ENCODE measurements at places on chromosomes 1 and 21.

DNA sequence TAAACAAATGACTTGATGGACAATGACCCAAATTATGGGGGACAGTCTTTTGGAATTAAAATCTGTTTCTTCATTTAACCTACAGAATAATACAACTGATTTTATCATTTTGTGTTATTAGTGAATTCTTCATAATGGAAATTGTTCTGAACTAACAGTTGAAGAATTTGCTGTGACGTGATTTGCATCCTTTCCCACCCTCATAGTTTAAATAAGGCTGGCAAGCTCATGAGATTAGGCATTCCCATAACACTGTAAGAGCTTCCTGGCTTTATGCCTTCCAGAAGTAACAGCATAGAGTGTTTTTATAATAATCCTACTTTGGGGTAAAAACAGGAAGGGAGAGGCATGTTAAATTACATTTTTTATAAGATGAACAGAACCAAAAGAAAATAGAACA is 95.7 kb downstream of the ATP6V1G3 start:
- no peak for DNase-seq

DNA sequence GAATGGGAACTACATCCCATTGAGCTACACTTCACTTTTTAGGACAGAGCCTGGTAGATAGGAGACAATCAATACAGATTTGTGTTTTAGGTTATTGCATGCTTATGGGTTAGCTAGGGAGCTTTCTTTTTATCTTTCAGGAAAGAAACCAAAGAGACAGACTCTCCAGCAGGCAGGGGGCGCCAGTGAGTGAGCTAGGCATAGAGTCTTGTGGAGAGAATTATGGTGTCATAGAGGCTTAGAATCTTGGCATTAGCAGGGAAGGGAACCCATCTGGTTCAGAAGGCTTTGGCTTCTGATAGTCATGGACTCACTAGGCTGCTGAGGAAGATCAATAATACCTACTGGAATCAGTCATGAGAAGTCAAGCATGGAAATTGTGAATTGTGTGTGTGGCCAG is at the start of gene SMCP:
SMCP (plus strand) TSS at position 281 of the 400 bp plus-strand sequence. CDS start 6,101 bp downstream, outside the sequence.
- DNase-seq, result no peak

DNA sequence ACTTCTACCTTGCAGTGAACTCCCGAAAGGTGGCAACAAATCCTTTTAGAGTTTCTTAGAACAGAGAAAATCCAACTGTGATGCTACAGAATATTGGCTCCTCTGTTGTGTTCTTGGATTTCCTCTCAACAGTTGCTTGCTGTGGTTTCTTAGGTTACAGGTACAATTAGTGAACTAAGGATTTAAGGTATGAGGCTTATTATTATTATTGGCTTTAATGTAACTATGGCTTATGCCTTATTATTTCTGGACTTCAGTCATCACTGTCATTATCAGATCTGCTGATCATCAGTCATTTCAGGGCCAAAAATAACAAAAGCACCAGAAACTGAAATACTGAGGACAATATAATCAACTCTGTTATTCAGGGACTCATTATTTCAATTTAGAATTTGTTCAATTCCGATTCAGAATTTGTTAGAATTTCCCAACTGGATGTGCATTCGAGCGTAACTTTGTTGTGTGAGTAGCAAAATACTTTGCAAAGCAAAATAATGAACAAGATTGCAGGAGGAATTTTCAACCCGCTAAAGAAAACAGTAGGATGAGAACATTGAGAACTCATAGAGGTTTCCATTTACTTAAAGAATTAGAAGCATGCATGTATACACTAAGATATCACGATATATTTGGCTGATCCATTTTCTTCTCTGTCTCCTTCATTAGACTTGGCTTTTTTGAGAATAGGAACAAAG is 65.5 kb upstream of the AK4 start:
- no peak for DNase-seq

DNA sequence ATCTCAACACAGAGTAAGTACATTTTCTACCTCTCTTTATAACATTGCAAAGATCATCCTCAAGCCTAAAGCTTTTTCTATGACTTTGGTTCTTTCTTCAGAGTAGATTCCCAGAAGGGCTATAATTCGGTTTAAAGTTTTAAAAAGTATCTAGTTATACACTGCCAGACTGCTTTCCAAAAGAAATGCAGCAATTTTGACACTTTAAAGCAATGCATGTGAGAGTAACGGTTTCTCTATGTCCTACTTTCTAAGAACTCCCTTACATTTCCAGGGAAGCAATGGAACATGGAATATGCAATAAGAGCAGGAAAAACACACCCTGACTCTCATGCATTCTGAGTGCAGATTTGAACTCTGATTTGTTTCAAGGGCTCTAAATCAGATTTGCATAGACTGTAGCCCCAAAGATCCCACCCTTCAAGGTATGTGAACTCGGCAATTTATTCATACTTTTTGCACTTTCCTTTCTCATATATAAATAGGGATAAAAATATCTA is 331.6 kb downstream of the HHIPL2 start:
- DNase-seq, result no peak

DNA sequence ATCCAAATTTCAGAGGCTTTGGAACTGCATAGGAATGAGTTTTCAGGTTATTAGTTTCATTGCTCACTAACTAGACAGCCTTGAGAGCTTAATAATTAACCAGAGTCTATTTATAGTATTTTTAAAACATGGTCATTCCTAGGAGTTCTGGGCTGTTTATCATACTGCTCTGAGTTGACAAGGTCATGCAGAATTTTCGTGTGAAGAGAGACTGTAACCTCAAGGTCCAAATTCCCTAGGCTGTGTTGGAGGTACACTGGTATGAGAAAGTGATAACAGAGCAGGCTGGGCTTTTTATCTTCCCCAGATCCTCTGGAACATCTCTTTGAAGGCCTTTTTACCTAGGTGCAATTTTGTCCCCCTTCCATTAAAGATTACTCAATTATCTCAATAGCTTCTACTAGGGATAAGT is 736.3 kb downstream of the LTN1 start:
- no peak for DNase-seq

DNA sequence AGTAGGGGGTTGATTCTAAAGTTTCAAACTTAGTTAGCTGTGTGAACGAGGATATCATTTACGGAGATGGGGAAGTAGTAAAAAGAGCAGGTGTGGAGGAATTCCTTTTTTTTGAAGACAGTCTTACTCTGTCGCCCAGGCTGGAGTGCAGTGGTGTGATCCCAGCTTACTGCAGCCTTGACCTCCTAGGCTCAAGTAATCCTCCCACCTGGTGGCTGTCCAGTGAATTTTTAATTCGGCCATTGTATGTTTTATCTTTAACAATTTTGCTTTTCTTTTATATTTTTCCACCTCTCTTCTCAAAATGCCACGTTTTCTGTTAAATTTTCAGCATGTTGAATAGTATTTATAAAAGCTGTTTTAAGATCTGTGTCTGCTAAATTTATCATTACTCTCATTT is 12.3 kb upstream of the CENPF start:
- DNase-seq, result no peak

GRCh38 chr1:154466921-154467417 is 35.0 kb upstream of the TDRD10 start:
- DNase-seq, result no peak

GRCh38 chr1:209249785-209250440 is 333.6 kb upstream of the CAMK1G start:
- DNase-seq, result peak; percentile 23

DNA sequence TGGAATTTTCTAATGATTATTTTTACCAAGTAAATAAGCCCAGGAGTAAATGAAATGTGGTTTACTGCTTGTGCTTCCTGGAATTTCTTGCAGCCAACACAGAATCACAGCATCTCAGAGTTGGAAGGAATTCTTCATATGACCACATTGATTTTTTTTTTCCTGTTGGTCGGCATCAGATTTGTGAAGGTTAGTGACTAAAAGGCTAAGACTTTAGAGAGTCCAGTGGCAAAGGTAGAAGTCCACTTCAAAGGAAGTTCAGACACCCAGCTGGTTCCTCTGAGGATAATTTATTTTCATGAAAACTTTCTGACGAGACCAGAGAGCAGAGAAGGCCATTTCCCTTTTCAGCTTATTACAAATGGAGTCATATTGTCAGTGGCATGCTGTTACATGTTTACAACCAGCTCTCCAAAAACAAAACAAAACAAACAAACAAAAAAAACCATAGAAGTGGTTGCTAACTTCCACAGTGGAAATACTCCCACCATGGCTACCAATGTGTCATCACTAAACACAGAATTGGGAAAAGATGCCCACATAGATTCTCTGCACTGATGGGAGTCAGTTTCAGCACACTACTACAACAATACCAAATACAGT is 77.2 kb upstream of the CDC42BPA start:
- no peak for DNase-seq

- DNase-seq, result no peak
These were observed 2.1 kb upstream of the KIF21B start for GRCh38 chr1:201025571-201026002.

DNA sequence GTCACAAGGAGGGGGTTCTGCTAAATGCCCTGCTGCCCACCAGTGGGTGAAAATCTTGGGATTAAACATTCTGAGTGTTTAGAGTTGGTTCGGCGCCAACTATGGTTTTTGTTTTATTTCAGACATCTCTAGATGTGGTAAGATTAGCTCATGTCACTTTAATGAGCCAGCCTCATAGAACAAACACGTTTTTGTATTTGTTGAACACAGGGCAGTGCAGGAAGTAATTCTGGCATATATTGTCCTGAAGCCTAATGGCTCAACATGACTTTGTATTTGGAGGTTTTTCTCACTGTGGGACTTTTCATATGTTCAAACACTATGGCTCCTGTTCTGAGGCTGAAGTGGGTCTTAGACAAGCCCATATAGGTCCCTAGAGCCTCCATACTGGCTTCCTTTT is 107.8 kb downstream of the NGF start:
- no peak for DNase-seq

DNA sequence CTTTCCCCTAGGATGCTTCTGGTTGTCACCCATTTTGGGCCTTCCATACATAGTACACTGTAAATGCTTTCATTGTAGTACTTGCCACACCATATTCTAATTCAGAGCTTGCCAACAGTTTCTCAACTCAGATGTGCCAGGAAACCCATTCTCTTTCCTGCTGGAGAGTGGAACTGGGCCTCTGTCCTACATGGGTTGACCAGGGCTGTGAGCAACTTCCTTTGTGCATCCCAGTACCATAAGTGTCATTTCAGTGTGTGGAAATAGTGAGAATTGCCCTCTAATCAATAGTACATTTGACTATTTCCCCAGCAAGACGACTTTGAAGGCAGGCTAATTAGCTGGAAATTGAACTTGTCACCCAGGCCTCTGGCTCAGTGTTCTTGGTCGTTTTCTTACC is 74.8 kb downstream of the MTR start:
- DNase-seq, result no peak

GRCh38 chr1:34871443-34872132 is 12.0 kb upstream of the SMIM12 start:
- DNase-seq, result no peak

DNA sequence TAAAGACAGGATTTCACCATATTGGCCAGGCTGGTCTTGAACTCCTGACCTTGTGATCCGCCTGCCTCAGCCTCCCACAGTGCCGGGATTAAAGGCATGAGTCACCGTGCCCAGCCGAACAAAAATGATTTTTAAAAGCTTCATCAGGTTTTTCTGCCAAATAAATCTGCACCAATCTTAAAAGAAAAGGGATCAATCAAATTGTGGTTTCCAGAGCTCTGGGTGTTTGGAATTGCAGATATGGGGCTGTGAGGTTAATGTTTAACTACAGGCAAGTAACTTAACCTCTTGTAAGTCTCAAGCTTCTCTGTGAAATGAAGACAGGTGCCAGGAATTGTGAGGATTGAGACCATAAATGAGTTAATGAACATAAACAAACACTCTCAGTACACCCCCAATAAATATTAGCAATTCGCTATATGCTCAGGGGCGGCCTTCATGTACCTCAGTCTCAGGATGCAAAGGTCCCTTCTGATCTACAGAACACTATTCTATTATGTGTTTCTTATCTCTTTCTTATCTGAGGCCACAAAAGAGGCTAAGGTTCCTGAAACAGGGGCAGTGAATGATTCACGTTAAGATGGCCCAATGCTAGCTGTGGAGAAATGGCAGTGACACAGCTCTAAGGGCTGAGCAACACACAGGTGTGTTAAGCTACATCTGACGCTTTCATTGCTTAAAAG is 7.1 kb upstream of the GNPAT start:
- no peak for DNase-seq

- DNase-seq, result no peak
These were observed 340.2 kb downstream of the PTPRU start for GRCh38 chr1:29576510-29576909.

DNA sequence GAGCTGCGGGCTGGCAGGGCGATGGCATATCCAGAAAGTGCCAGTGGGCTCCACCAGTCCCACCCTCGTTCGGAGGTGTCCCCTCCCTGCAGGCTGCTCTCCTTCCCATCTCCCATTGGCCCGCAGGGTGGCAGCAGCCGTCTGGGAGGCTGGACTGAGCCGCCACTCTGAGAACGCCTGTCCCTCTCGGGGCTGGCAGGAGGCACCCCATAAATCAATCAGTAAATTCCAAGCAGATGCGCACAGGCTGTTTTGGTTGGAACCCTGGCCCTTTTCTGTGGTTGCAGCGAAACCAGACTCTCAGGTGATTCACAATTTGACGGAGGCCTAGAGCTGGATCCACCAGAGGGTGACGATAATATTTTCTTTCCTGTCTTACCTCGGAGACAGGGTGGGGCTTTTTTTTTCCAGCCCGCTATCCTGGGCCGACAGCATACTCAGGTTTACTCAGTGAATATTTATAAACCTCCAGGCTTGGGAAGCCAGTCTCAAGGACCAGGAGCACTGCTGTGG is 99.7 kb downstream of the GLIS1 start:
- no peak for DNase-seq

DNA sequence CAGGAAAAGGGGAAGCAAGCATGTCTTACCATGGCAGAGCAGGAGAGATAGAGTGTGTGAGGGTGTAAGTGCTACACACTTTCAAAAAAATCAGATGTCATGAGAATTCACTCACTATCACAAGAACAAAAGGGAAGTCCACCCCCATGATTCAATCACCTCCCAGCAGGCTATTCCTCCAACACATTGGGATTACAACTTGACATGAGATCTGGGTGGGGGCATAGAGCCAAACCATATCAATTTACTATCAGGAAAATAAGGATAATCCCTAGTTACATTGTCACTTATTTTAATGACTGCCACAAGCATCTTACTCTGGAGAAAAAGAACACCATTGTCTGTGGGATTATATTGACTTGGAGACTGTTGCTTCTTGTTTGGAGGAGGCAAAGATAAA is 66.1 kb upstream of the VANGL1 start:
- DNase-seq, result no peak

DNA sequence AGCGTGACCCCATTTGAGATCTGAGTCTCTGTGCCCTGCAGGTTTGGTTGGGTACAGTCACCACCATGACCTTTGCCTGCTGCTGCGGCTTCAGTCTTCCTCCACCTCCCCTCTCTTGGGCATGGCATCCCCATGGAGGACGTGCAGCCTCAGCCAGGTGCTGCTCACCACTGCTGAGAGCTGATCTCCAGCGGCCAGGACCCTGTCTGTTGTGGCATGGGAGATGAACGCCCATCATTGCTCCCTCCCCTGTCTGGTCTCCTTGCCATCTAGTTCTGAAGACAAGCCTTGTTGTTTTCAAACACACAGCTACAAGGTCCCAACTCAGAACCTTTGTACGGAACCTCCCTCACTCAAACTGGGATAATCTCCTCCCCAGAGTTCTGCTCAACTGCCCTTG is 19.2 kb upstream of the PKP1 start:
- DNase-seq, result no peak

All from NCI-H345 (cell line).